Esophagus squamous epithelium (tissue), 5 donors: ENCODE measurements at places on chromosomes 7 and 10.

DNA sequence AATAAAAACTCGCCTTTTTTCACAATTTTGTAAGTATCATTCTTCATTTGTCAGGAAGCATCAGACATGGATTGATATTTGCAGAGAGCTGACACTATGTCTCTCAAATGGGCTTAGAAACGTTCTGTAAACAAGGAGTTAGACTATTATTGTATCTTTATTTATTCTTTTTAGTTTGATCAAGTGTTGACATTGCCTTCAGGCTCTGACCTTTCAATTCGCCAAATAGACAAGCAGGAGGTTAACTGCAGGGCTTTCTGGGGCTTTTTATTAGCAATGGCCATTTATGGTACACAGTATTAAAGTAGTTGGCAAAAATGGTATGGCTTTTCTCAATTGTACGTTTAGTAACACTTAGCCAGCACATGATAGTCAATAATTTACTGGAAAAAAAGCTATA, 221.7 kb downstream of the ZWINT start:
- DNase-seq = no peak

DNA sequence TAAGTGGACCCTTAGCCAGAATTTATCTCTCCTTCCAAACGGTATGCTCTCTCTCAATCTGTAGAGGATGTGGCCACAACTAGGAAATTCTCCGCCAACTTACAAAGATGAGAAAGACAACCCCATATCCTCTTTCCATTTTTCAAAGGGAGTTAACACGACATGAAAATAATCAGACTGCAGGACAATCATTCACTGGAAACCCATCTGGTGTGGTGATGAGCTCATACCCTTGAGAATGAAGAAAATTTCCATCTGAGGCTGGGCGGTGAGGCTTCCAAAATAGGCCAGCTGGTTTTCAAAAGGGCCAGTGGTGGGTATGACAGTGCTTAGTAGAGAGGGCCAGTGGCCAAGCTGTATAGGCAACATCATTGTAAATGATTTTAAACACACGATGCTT, 369.6 kb downstream of the FRMD4A start:
- DNase-seq = no peak

GRCh38 chr7:97003262-97004246, 1.8 kb upstream of the DLX6 start:
- no peak for DNase-seq

- no peak for DNase-seq
Observed at GRCh38 chr10:62083412-62084267, 182.1 kb downstream of the ARID5B start.

DNA sequence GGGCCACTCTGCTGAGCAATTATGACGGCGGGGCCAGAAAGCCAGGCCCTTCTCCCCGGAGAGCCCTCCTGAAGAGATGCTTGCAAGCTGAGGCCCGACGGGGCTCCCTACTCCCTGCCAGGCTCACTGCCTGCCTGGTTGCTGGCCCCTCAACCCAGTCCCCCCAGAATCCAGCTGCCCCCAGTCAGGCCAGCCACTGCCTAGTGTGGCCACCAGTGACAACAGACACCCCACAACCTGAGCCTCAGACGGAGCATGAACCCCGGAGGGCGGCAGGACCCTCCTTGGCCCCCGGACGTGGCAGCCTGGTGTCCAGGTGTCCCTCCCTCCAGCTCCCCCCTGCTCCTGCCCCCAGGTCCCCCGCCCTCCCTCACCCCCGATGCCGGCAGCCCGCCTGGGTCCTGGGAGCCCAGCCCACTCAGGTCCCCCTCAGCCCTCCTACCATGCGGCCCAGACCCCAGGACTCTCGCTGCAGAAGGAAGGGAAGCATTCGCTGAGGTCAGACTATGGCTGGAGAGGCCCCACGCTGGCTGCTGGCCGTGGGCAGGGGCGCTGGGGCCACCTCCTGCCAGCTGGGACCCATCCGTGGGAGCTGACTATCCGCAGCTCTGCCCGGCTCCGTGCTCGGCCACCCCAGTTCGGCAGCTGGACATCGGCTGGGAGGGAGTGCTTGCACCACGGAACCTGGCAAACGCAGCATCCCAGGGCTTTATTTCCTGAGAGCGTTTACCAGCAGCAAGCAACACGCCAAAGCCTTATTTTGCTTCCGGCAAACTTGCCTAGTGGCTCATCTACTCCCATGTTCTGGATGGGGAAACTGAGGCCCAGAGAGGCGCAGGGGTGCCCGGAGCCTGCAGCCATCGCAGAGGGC, 89.8 kb downstream of the UNCX start:
- no peak for DNase-seq

DNA sequence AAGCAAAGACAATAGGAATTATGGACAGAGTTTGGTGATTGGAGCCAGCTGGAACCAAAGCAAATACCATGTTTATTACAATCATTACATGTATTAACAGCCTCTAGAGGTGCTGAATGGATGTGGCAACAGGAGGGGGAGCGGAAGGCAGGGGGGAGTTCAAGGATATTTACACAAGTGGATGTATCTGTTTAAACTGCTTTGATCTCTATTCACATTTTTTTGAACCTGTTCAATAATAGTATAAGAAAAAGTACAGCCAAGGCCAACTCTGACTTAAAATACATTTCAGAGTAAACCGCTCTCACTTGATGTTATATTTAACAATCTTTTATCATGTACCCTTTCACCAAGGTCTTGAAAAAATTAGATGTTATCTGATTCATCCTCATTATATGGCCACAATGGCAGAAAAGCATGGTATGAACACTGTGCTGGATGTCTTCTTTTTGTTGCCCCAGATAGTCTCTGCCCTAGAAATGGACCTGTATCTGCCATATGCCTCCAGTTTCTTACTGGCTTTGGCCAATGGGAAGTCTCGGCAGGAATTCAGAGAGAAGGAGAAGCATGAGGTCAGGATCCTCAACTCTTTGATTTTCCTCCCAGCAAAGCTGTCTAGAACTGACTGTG, 88.2 kb upstream of the FAM133B start:
- no peak for DNase-seq

DNA sequence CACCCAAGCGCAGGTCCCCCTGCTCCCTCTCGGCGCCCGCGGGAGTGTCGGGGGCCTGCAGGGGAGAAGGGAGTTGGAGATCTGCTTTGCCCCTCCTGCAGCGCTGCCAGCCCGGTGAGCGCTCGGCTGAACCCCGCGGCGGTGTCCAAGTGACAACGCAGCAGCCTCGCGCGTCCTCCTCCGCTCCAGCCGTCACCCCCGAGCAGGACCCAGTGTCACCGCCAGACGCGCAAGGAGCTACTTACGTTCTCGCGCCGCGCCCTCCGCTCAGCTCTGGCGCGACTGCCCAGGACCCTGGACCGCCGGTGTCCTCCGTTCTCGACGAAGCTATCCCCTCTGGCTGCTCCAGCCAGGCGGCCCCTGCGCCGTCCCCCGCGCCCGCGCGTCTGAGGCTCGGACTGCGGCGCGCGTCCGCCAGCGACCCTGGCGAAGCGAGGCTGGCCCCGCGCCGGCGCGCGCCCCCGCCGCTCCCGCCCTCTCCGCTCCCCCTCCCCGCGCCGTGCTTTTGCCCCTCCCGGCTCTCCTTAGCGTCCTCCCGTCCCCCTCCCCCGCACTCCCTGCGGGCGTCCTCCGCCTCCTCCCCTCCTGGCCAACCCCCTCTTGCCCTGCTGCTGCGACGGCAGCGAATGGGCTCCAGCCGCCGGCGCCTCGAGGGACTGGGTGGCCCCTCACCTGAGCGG, at the start of gene NRCAM:
Gene NRCAM, minus strand, starts transcription at position 439 of the 680 bp plus-strand sequence. CDS start 216,372 bp downstream, outside the sequence.
- DNase-seq = no peak

DNA sequence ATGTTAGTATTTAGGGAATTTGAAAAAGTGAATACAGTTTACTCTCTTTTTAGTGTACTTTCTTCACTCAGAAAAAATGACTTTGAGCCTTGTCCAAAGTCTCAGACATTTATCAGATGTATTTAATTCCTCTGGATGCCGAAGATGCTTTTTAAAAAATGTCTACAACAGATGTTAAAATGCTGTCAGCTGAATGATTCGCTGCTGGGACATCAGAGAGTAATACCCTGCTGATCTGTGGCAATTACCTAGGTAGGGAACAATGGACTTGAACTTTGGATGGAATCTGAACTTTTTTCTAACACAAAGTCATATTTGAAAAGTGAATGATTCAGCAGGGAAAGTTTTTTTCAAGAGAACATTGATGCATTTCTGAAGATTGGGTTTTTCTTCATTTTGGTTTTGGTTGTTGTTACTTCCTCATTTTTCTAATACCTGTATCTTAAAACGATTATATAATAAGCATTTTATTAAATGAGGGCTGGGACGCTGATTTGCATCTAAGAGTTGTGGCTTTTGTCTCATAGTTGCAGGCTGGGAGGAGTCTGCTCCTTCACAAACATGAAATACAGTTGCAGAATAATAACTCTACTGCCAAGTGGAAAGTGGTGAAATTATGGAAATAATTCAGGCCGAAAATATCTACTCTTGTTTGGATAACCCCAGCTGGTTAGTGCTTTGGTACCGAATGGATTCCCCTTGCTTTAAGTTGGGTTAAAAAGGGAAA, 98.0 kb downstream of the SPAG6 start:
- no peak for DNase-seq

DNA sequence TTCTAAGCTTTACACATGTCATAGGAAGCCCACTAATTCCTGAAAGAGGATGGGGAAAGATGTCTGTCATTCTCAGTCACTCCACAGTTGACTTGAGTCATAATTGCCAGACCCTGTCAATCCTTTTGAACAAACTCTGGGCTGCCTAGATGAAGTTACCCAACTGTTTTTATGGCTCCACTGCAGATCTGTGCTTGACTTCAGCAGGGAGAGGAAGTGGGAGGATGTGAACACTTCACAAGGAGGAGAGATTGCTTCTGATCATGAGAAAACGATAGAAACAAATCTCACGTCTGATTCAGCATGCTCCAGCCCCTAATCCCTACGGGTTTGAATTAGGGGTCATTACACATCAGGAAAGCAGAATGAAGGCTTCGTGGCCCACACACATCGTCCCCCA, 596.6 kb upstream of the CELF2 start:
- no peak for DNase-seq

- no peak for DNase-seq
Observed at GRCh38 chr10:47239211-47239610, 60.8 kb upstream of the GDF10 start.

- DNase-seq = no peak
Observed at GRCh38 chr10:3045471-3046209, 21.7 kb upstream of the PFKP start.

DNA sequence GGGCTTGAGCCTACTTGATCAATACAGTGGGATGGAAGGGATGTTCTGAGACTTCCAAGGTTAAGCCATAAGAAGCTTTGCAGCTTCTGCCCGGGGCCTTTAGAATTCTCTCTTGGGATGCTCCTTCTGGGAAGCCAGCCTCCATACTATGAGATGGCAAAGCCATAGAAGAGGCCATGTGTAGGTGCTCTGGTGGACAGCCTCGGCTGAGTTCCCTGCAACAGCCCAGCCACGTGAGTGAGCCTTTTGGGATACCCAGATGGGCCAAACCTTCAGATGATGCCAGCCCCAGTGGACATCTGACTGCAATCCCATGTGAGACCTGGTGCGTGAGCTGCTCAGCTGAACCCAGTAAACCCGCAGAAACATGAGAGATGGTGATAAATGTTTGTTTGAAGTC, 370.6 kb downstream of the RPS24 start:
- no peak for DNase-seq

DNA sequence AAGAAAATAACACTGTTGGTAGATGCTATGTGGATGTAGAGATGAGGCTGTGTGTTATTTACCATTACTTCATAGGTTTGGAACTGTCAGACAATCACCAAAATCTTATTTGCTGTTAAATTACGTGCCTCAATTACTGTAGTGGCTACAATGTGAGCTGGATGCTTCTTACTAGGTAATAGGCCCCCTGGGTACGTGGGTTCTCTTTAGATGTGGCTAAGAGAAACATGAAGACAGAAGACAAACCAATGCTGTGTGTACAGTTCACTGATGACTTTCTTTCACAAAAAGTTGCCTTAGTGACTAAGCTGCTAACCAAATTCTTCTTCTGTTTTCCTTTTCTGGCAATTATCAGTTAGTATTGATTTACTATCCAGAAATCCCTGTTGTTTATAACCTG, 144.6 kb downstream of the SEMA3E start:
- DNase-seq = no peak

DNA sequence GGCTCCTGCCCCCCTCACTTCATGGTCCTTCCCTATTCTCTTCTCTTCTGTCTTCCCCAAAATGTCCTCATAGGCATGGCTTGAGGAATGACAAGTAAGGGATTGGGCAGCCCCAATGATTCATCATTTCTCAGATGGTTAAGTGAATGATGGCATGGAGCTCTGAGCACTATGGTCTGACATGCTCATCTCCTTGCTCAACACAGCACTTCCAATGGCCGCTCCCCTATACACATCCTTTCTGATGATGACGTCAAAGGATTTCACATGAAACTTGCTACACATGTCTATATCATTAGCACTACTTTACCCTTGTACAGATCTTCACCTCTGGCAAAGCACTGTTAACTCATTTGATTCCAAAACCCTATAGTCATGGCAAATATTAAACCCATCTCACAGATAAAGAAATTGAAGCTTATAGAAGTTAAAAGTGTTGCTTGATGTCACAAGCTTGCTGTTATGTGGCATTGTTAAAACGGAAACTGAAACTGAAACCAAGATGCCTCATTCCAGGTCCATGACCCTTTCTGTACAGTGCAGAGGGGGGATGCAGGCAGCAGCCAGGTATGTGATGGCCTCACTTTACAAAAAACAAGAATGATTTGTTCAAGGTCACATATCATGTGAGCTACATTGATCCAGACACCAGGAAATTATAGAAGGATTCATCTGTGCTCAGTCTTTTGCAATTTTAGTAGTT, 90.0 kb upstream of the PLXNA4 start:
- DNase-seq = no peak

DNA sequence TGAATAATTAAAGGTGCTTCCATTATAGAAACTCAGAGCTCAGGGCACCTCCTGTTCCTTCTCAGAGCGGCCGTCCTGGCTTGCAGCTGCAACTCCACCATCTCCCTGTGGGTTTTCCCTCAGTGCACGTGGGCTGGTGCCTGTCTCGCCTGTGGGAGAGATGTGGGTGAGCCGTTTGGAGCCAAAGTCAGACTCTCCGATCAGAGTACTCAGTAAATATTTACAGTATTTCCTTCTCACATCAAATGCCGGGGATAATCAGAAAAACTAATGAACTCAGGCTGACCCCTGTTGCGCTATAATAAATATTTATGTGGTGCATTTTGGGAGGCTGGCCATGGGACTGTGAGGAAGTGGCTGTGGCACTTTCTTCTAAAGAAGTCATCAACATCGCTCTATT, 155.8 kb upstream of the HABP2 start:
- DNase-seq = no peak

DNA sequence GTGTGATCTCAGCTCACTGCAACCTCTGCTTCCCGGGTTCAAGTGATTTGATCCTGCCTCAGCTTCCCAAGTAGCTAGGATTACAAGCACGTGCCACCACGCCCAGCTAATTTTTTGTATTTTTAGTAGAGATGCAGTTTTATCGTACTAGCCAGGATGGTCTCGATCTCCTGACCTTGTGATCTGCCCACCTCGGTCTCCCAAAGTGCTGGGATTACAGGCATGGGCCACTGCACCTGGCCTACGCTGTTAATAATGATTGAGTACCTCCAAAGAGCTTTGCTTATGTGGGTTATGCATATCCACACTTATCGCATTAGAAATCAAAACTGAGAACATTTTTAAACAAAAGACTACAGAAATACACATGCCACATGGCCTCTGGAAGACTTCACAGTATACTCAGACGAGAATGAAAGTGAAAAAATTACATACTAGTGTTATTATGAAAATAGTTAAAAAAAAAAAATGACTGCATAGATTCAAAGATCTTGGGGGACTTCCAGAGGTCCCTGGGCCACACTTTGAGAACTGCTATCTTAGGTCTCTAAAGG, 25.4 kb downstream of the RPP38 start:
- DNase-seq = no peak
